ENCODE measurements at places on chromosomes 1 and 21. TPM values are rescaled to one million over a fixed set of nuclear protein-coding genes. Genes with fewer than 3 reads are reported as not detected.

The CFHR3 gene
- total RNA-seq = not detected

The ERICH3 gene
- total RNA-seq = not detected

The CLDN19 gene
- not detected for total RNA-seq

The PYHIN1 gene
- total RNA-seq = not detected

The OPTC gene
- total RNA-seq = not detected

The EVA1C gene
- total RNA-seq = 16.4 TPM

The UTS2 gene
- not detected for total RNA-seq
